ENCODE measurements at places on chromosomes 2 and 18.

GRCh38 chr18:63307551-63308200, 11.9 kb downstream of the BCL2 start:
- no peak for DNase-seq

GRCh38 chr2:46800625-46801349, 114.8 kb downstream of the MCFD2 start:
- DNase-seq: no peak

DNA sequence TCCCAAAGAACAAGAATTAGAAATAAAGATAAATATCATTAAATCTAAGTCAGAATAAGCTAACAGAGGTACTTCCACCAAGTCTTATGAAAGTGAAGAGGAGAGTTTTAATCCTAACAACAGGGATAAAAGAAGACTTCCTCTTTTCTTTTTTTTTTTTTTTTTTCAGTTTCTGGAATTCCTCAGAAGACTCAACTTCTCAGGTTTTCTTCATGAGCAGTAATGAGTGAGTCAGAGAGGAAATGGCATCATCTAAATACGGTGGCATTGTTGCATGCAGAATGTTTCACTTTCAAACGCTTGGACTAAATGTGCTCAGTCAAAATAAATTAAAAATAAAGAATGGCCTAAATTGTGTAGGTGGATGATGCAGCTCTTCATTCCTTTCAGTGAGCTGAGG, 45.6 kb upstream of the ARHGAP15 start:
- DNase-seq: no peak

- DNase-seq: no peak
These were observed 269.7 kb downstream of the GRB14 start for GRCh38 chr2:164351536-164351935.

All from activated CD4-positive, CD25-positive, alpha-beta regulatory T cell treated with anti-CD3 and anti-CD28 coated beads, Interleukin-2, amount 50 U/mL, for 72 hours (primary cell).